ENCODE measurements at places on chromosomes 13 and 19.
A peak's percentile ranks its signal among the peaks of the same experiment; 100 is the strongest.

- no peak for DNase-seq
These were observed 29.0 kb downstream of the CARS2 start for GRCh38 chr13:110676595-110677587.

GRCh38 chr13:97945792-97946419, 7.6 kb upstream of the IPO5 start:
- no peak for DNase-seq

- DNase-seq = no peak
These were observed 2.7 kb upstream of the ZFP82 start for GRCh38 chr19:36420961-36421748.

DNA sequence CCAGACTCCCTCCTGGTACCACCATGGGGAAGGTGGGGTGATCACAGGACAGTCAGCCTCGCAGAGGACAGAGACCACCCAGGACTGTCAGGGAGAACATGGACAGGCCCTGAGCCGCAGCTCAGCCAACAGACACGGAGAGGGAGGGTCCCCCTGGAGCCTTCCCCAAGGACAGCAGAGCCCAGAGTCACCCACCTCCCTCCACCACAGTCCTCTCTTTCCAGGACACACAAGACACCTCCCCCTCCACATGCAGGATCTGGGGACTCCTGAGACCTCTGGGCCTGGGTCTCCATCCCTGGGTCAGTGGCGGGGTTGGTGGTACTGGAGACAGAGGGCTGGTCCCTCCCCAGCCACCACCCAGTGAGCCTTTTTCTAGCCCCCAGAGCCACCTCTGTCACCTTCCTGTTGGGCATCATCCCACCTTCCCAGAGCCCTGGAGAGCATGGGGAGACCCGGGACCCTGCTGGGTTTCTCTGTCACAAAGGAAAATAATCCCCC, 505 bp upstream of the CEACAM5 start:
- no peak for DNase-seq

DNA sequence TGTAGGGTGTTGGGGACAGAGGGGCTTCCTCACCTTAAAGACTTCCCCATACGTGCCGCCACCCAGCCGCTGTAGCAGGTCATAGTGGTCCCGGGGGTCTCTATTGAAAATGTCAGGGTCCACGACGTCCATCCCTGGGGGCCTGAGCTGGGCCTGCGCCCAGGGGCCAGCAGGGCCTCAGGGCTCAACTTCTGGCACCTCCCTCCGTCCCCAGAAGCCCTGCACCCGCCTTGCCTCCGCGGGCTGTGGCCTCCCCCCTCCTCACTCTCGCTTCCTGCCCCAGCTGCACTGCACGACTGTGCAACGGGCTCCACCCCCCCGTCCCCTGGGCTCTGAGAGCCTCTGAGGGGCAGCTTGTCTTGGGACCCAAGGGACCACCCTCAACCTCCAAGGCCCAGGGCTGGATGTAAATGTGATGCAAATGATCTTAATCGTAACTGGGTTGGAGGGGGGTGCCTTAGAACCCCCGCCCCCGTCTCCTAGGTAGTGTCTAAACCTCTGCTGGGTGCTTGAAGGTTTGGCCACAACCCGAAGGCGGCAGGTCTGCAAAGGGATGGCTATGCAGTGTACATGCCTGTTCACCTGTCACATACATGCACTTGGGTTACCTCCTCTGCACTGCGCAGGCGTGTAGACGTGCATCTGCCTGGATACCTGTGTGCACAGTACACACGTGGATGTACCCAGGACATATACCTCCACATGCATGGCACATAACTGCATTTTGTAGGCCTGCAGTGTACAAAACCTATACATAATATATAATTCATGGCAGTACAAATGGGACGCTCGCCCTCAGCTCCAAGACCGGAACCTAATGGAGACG, at the start of gene MAP4K1:
Gene MAP4K1 (minus strand): TSS at position 190 of the 826 bp plus-strand sequence. CDS start 58 bp downstream, at position 132.
- no peak for DNase-seq

GRCh38 chr13:28468023-28468915, 26.7 kb downstream of the FLT1 start:
- DNase-seq = no peak

GRCh38 chr19:31910224-31910623, 435.2 kb upstream of the ZNF507 start:
- DNase-seq = no peak

GRCh38 chr19:8255426-8256125, 46.4 kb downstream of the CERS4 start:
- no peak for DNase-seq

DNA sequence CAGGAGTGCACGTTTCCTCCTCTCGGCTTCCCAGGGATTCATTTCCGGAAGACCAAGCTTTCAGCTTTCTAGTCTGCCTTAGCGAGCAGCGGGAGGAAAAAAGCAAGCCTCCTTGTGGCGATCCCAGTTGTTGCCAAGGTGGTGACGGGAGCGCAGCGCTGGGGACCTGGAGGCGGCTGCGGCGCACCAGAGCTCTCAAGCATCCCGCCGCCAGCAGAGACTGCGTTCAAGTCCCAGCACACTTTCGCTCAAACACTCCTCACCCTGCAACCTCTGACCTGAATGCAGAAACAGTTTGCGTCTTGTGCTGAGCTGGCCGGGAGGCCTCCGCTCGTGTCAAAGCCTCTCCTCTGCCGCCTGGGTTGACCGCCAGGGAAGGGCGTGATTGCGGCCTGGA, 4.9 kb downstream of the GSX1 start:
- DNase-seq = no peak

- no peak for DNase-seq
These were observed 19.9 kb downstream of the KDM4B start for GRCh38 chr19:4988770-4989251.

GRCh38 chr13:51844862-51845573, at the start of gene TMEM272:
TSS of gene TMEM272 (minus strand) at chr13:51845177. CDS start at chr13:51838530, 6,647 bp downstream.
- DNase-seq = peak; percentile 79

GRCh38 chr13:46498650-46499049, 54.3 kb upstream of the LRCH1 start:
- DNase-seq = no peak

DNA sequence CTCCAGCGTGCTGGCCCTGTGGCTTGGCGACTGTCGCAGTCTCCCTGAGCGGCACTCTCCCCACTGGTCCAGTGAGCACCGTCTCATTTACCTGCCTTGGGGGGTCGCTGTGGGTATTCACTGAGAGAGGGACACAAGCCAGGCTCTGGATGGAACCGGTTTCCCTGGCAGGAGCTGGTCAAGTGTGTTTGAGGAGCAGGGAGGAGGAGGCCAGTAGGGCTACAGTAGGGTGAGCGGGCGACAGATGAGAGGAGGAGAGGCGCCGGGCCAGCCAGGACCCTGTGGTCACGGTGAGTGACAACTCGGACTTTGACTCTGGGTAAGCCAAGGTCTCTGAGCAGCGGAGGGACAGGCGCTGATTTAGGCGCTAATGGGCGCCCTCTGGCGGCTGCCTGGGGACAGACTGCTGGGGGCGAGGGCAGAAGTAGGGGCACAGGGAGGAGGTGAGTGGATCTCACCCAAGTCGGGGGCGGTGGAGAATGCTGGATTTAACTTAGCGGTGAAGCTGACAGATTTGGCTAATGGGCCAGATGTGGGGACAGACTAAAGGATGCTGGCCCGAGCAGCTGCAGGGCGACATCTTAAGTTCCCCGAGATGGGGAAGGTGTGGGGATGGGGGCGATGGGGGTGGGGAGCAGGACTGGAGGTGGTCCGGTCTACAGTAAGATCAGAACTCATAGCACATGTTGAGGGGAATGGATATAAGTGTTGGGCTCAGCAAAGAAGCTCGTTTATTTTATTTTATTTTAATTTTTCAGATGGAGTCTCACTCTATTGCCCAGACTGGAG, 4.7 kb upstream of the PRMT1 start:
- peak; percentile 24 for DNase-seq

DNA sequence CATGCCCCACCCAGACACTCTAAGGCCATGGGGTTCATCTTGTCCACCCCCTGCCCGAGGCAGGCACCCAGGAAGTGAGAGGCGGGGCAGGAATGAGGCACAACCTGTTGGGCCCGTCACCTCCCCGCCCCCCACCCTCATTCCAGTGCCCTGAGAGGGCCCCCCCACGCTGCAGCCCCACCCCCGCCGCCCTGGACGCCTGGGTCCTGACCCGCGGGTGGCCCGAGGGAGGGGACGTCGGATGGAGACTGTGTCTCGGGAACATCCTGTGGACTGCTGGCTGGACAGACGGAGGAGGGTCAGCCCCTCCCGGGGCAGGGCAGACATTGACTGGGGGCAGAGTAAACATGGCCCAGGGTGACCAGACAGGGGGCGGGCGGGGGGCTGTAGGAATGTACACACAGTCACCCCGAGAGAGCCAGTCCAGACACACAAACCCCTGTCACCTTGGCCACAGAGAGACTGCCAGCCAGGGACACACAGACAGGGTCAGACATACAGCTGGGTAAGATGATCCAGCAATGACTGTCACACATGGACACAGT, 7.4 kb upstream of the JUNB start:
- DNase-seq = no peak

- DNase-seq = no peak
These were observed 38.5 kb upstream of the MAB21L1 start for GRCh38 chr13:35514801-35515502.

DNA sequence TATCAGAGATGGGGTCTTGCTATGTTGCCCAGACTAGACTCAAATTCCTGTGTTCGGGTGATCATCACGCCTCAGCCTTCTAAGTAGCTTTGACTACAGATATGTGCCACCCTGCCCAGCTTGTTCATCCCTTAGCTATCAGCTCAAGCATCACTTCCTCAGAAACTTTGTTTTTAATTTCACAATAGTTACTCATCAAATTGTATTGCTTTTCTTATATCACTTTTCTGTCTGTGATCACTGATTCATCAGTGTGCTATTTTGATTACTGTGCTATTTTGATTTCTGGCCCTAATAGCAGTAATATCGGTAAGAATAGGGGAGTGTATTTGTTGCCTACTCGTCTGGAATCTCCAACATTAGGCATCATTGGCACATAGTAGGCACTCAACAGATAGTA, 878.6 kb upstream of the PCDH20 start:
- DNase-seq = no peak

DNA sequence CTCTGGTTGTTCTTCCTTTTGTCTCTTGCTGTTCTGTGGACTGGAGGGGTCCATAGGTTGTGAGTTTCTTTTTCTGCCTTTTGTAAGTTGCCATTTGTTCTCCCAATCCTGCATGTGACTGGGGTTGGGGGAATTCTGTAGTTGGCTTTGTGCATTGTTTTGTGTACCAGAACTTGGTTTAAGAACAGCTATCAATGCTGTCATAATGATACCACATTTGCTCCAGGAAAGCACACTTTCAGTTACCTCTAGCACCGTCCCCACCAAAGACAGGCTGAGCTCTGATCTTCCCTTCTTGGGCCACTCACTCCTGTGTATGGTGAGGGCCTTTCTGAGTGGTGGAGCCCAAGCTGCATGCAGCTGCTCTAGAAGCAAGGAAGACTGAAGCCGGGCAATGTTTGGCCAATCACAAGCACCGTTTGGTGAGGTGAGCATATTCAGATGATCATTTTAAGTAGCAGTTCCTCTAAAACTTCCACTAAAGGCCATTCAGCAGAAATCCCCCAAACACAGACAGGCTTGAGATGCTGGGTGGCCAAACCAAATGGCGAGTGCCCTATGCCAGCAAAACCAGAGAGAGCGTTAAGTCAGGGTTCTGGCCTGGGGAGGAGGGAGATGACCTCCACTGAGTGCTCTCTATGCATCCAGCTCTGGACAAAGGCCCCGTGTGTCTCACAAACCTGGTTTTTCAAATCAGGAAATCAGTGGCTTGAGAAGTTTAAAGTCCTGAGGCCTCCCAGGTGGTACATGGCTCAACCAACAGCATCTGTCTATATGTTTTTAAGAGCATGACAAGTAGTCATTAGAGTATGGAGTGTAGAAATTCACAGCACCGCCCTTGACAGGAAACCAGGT, 120.7 kb upstream of the SPATA13 start:
- no peak for DNase-seq

DNA sequence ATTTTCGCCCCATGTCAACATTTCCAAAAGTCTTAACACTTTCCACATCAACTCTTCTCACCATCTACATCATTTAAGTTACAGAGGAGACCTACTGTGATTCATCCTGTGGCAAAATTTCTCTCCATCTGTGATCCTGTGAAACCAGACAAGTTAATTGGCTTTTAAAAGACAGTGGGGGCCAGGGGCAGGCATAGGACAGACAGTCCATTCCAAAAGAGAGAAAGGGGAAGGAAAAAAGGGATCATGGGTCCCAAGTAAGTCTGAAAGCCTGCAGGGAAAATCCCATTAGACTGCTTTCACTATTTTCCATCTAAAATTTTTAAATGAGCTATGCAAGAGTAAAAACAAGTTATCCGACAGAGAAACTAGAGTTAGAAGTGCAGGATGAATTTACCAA, 121.0 kb downstream of the MRPL57 start:
- DNase-seq = no peak

- no peak for DNase-seq
These were observed 60.9 kb downstream of the KLF12 start for GRCh38 chr13:74073274-74073673.

- no peak for DNase-seq
These were observed 33.8 kb upstream of the GTF2F2 start for GRCh38 chr13:45086484-45086883.

- DNase-seq = no peak
These were observed 31.5 kb upstream of the ZNF766 start for GRCh38 chr19:52237771-52238400.

DNA sequence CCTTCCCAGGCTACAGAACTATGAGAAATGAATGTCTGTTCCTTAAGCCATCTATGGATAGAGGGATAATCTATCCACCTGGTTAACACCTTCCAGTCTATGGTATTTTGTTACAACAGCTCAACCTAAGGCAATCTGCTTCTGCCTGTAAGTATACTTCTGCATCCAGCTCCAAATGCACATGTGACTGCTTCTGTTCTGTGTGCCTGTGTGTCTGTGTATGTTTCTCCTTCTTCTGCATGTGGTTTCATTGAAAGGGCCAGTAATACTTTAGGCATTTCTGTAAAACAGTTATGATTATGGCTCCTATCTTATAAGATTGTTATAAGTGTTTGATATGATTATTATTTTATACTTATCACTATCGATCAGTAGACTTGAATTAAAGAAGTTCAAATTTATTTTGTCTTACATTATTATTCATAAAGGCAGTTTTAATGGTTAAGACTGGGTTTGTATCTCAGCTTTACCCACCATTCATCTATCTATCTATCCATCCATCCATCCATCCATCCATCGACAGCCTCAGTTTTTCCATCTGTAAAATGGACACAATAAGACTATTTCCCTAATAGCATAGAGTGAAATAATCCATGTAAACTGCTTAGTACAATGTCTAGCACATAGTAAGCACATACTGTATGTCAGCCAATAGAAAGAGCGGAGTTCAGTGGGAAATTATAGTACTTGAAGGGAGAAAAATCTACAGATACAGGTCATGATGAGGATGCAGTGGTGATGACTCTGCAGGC, 37.5 kb upstream of the TM9SF2 start:
- DNase-seq = no peak

DNA sequence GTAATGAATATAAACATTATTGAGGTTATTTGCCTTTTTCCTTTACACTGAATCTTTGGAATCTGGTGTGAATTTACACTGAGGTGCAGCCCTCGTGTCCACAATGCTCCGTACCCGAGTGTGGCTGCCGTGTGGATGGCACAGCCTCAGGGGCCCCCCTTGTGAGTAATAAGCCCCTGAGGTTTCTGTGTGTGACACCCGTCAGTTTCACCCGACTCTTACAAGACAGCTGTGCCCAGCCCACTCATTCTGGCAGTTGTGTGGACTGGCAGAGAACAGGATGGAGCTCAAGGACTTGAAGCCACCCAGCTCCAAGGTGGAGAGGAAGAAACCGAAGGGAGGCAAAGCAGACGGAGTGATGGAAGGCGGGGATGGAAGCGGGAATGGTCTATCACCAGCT, 7.8 kb downstream of the PROZ start:
- DNase-seq = no peak
